Activated CD4-positive, CD25-positive, alpha-beta regulatory T cell (primary cell): ENCODE measurements at places on chromosomes 1 and 21.

- no peak for DNase-seq
Measured at GRCh38 chr1:16612332-16613172, 812 bp downstream of the NBPF1 start.

- no peak for DNase-seq
Measured at GRCh38 chr1:43817304-43817939, 110.1 kb downstream of the ST3GAL3 start.

DNA sequence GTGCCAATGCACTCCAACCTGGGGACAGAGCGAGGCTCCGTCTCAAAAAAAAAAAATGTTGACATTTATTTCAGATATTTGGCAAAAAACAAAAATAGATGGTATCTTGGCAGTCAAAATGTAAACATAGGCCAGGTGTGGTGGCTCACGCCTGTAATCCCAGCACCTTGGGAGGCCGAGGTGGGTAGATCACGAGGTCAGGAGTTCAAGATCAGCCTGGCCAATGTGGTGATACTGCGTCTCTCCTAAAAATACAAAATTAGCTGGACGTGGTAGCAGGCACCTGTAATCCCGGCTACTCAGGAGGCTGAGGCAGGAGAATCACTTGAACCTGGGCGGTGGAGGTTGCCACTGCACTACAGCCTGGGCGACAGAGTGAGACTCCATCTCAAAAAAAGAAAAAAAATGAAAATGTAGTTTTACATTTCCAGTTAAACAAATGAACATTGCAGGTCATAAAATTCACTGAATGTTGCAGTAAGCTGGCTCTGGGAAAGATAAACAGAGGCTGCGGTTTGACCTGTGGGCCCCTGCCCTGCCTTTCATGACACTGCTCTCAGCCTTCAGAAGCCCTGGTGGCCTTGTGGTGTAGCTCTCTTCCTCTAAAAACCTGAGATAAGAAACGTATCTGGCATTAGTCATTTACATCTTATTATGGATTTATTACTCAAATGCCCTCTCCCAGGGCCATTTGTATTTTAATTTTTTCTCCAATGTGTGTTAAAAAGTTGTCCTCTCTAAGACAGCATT lies 12.2 kb upstream of the SLC44A3 start:
- DNase-seq, result no peak

- no peak for DNase-seq
Measured at GRCh38 chr1:241773991-241774390, 74.0 kb upstream of the EXO1 start.

DNA sequence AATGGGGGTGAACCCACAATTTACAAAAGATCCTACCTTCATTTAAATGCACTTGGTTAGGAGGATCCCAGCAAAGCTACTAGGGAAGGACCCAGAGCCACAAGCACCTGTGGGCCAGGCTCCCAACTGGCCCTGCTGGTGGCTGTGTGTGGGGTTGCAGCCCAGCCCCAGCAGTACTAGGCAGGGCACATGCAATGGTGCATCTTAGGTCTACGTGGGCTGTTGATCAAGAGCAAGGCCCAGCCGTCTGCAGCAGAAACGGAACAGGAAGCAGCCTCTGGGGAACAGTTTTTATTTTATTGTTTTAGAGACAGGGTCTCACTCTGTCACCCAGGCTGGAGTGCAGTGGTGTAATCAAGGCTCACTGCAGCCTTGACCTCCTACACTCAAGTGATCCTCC lies 134.1 kb upstream of the RAB4A start:
- DNase-seq, result no peak

GRCh38 chr1:67468066-67468718 lies 38.0 kb upstream of the SERBP1 start:
- DNase-seq, result no peak

DNA sequence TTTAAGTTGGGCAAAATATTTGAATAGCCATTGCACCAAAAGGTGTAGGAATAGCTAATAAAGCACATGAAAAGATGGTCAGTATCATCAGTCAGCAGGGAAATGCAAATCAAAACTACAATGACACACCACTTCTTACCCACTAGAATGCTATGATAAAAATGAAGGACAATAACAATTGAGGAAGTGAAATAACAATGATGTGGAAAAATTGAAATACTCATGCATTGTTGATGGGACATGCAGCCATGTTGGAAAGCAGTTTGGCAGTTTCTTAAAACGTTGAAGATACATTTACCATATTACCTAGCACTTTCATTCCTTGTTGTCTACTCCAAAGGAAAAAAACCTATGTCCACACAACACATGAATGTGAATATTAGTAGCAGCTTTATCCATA lies 28.4 kb downstream of the HSD3B1 start:
- DNase-seq, result no peak

DNA sequence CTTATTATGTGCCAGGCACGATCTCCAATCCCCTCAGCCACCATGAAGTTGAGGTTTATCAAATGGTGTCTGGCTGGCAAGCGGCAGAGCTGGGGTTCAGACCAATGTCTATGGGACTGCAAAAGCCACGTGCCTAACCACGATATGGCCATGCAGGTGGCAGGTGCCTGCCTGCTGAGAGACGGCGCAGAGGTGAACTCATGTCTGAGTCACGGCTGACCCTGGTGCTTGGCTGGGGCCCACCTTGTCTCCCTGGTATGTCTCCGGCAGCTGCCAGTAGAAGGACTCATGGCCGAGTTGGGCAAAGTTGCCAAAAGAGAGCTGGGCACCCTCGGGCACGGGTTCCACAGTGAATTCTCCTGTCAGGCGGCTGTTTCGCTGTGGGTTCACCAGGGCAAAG lies 59.9 kb downstream of the LDLRAD2 start:
- DNase-seq, result no peak

- DNase-seq, result no peak
Measured at GRCh38 chr1:179728271-179728670, 14.8 kb upstream of the FAM163A start.

DNA sequence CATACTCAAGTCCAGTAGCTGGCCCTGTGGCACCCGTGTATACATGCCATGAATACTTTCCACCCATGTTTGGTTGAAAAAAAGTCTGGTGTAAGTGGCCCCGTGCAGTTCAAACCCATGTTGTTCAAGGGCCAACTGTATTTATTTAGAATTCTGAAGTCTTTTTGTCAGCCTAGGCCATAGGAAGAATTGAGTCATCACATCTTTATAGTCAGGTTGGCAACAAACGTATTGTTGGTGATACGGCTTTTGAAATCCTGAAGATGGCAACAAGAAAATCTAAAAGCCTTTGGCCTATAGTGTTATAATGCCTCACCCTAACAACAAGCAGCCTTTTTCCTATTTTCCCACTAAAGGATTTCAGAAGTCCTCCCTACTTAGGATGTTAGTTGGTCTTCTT lies 363.6 kb downstream of the PLPP3 start:
- DNase-seq, result no peak

- DNase-seq, result no peak
Measured at GRCh38 chr1:24984800-24985522, 54.9 kb upstream of the RUNX3 start.

DNA sequence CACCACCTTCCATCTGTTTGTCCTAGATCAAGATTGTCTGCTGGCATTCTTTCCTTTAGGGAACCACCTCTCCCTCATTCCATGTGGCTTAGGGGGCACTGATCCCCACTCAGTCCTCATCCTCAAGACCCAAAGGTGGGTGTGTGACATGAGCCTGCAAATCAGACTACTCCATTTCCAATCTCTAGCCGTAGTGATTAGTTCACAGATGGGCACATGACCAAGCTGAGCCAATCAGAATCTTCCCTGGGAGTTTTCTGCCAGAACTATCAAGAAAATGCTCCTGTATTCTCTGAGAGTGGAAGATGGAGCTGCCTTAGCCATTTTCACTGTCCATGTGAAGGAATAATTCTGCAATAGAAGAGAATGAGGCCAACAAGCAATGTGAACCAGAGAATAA lies 19.3 kb upstream of the PTPRF start:
- DNase-seq, result no peak

DNA sequence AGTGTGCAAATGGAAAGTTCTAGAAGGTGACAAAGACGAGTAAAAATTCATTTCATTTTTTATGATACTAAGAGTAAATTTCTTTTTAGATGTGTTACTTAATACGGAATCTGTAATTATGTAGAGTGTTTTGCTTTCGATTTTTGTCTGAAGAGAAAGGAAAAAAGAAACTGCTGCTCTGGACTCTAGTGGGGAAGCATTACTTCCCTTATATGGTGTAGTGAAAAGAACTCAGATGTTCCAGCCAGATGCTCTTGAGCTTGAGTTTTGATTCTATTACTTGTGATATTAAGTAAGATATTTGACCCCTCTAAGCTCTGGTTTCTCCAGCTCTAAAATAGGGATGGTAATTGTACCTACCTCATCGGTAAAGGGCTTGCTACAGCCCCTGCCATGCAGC lies 12.2 kb upstream of the GPR161 start:
- no peak for DNase-seq

GRCh38 chr1:40732756-40733301 lies 41.3 kb downstream of the NFYC start:
- DNase-seq, result no peak

- no peak for DNase-seq
Measured at GRCh38 chr1:242205622-242206489, 207.0 kb upstream of the MAP1LC3C start.

- no peak for DNase-seq
Measured at GRCh38 chr21:46114963-46115362, 17.1 kb downstream of the COL6A2 start.

- no peak for DNase-seq
Measured at GRCh38 chr1:172167796-172168596, 252.5 kb upstream of the C1orf105 start.

DNA sequence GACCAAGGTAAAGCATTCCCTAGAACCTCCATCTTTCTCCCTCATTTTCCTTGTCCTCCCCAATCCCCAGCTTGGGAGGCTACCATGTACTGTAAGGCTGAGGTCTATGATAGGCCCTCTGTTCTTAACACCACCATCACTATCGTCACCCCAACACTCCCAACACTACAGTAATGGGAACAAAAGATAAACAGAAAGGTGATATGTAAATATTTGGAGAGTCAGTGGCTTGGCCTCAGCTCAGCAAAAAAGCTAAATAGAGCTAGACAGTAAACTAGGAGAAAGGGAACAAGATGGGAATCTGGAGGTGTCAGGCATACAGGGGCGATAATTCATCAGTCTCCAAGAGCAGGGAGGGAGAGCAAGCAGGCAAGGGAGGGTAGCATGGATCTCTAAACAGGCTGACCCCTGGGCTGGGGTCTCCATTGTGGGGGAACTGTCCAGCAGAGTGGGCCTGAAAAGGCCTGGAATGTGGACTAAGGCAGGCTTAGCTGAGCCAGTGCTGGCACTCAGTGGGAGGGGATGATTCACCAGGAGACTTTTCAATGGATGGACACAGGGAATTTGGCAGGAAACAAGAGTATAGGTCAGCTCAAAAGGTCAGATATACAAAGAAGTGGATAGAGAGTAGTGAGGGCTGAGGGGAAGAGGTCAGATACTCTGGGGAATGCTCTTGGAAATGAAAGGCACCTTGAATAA lies 6.7 kb downstream of the WNT2B start:
- no peak for DNase-seq

DNA sequence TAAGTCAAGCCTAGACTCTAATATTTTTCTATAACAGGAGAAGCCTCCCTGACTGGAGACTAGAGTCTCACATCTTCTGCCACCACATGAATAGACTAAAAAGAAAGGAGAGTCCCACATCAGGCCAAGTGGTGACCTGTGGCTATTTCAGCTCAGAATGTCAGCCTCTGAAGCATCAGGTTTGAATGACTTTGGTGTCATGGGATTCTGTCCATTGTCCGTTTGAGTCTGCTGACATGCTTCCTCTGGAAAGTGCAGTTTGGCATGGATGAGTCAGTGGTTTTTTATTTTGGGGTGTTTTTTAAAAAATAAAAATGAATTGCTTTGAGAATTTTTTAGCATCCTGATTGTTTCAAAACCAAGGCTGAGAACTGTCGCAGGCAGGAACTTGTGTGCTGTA lies 19.5 kb downstream of the DYRK3 start:
- DNase-seq, result no peak

- DNase-seq, result no peak
Measured at GRCh38 chr1:172220376-172220775, 200.1 kb upstream of the C1orf105 start.

- DNase-seq, result peak; percentile 38
Measured at GRCh38 chr1:10755970-10756521, 40.4 kb downstream of the CASZ1 start.

DNA sequence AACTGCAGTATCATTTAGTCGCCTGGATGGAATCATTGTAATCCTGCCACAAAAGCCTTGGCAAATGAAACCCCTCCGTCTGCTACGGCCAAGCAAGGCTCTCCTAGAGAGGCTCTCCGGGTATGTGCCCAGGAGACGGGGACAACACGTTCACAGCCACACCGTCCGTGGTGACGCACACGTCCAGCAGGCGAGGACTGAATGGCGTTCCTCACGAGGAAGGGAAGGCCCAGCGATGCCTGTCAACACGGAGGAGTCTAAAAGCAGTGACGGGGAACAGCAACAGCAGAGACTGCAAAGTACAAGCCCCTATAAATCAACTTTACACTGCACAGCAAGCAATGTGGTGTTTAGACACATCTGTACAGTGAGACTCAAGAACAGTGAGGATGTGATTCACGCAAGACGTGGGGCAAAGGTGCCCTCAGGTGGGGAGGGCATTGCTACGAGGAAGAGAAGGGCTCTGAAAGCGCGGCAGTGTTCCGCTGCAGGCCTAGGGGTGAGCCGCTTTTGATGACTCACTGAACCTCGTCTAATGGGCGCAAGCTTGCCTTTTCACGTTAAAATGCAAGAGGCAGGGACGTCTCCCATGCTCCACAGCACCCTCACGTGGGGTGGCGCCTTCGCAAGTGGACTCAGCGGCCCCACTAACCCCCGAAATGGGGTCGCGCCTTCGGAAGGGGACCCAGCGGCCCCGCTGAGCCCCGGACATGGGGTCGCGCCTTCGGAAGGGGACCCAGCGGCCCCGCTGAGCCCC lies 6.8 kb downstream of the WRAP73 start:
- DNase-seq, result no peak

- DNase-seq, result no peak
Measured at GRCh38 chr1:246659594-246660140, 64.5 kb upstream of the SCCPDH start.

GRCh38 chr1:95216292-95216990 lies 17.6 kb upstream of the RWDD3 start:
- peak; percentile 30 for DNase-seq

DNA sequence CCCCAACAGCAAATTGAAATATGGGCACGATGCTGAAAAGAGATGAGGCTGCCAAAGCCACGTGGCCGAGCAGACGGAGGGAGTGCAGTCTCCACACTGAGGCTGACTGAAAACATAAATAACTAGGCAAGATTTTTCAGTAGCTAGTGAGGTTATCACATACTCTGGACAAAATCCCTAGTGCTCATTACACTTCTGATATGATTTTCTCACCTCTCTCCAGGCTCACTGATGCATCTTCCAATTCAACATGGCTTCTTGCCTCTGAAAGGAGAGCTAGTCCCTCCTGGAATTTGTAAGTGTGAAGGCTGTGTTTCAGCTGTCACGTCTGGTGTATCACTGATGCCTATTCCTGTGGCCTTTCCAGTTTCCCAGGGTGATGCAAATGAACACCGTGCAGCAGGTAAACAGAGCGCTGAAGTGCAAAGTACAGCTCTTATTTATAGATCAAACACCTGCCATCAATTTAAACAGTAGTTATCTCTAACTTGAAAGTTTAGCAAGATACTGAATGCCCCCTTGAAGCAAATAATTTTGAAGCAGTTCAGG lies 656.1 kb downstream of the KIF26B start:
- no peak for DNase-seq

- no peak for DNase-seq
Measured at GRCh38 chr21:44463724-44464123, 8.4 kb downstream of the LRRC3 start.

GRCh38 chr1:235023711-235024439 lies 104.8 kb downstream of the TOMM20 start:
- DNase-seq, result no peak

- no peak for DNase-seq
Measured at GRCh38 chr1:203340112-203340790, 10.7 kb downstream of the FMOD start.

- no peak for DNase-seq
Measured at GRCh38 chr1:39901464-39901713, 328 bp downstream of the MYCL start.
